Upper lobe of left lung (tissue), 6 donors: ENCODE measurements at places on chromosomes 2 and 18. TPM values are rescaled to one million over a fixed set of nuclear protein-coding genes. Genes with fewer than 3 reads are reported as not detected.

- H3K27me3 ChIP-seq: no peaks in the 10 kb centered on the region
- H3K4me3 ChIP-seq: no peak overlapping the region
- no peak for DNase-seq
- H3K36me3 ChIP-seq: no peaks in the 10 kb centered on the region
Observed at GRCh38 chr2:7419814-7420311, 502.7 kb downstream of the RNF144A start.

LOXHD1 gene
- total RNA-seq: 1.2 TPM

SPATA3 gene
- not detected for total RNA-seq

ANKRD53 gene
- 1.8 TPM for total RNA-seq

KIF3C gene
- 4.9 TPM for total RNA-seq
